ENCODE measurements at places on chromosomes 11 and 22. TPM values are rescaled to one million over a fixed set of nuclear protein-coding genes. Genes with fewer than 3 reads are reported as not detected.

- DNase-seq, result peak; percentile 97
Observed at GRCh38 chr11:6319704-6320410, 444 bp downstream of the CAVIN3 start.

DNA sequence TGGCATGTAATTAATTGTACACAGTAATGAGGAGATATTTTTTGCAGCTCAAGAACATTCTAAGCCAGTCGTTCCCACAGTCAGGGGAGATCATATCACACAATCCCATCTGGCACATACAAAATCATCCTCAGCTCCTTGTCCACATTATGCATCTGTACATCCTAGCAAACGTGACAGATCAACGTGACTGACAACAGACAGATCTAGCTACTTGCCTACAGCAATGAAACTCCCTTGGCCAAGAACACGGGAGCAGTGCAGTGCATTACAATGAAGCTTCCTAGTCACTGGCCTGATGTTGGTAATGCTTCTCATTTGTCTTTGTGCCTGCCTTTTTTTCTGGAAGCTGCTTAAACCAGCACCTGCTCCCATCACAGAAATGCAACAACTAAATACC, 24.5 kb upstream of the GUCY1A2 start:
- no peak for DNase-seq

DNA sequence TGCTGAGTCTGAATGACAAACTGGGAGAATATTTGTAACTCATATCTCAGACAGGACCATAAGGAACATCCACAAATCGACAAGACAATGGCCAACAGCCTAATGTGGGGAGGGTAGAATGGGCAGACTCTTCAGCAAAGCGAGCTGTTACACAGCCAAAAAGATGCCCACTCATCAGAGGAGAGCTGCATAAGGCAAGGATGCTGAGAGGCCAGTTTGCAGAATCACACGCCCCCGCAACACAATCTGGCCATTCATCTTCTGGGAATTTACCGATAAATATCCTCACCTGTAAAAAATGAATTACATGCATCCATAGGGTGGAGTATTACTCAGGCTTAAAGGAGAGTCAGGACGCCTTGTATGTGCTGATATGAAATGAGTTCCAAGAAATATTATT, 57.5 kb upstream of the SLC22A12 start:
- DNase-seq, result no peak

GRCh38 chr22:44924710-44925109, 85.1 kb downstream of the PHF21B start:
- peak; percentile 15 for DNase-seq

- no peak for DNase-seq
Observed at GRCh38 chr11:84316866-84317555, 1030.8 kb upstream of the CCDC90B start.

- peak; percentile 42 for DNase-seq
Observed at GRCh38 chr22:26677217-26677616, 19.8 kb downstream of the MIAT start.

- no peak for DNase-seq
Observed at GRCh38 chr11:125228993-125229392, 64.4 kb downstream of the PKNOX2 start.

DNA sequence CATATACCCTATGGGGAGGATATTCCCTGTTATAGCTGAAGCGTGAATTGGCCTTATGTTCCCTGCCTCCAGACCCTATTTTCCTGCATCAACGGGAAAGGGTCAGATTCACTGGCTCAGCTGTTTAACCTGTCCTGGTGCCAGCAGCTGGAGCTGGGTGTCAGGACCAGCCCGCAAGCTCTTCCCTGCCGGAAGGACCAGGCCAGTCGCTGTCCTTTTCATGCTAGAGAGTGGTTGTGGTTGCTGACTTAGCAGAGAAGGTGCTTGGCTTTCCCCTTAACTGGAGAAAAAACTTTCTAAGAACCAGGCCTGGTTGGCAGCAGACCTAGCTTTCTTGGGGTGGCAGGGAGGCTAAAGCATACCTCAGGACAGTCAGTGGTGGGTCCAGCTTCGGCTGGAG, 5.2 kb upstream of the SREBF2 start:
- no peak for DNase-seq

DNA sequence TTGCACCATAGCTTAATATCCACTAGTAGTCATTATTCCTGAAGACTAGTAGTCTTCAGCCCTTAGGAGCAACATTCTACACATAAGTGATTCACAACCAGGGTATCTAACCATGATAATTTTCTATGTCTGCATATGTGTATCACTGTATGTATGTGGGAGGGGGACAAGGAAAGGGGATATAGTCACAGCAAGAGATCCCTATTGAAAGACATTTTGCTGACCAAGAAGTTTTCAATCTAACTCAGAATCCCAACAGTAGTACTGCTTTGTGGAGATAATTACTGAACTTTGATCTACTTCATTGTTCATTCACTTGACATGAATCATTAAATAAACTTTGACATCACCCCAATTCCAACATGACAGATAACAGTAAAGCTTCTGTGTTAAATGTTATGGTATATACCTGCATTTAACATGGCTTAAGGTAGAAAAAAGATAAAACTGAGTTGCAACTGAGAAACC, 10.3 kb downstream of the PIK3C2A start:
- peak; percentile 58 for DNase-seq

DNA sequence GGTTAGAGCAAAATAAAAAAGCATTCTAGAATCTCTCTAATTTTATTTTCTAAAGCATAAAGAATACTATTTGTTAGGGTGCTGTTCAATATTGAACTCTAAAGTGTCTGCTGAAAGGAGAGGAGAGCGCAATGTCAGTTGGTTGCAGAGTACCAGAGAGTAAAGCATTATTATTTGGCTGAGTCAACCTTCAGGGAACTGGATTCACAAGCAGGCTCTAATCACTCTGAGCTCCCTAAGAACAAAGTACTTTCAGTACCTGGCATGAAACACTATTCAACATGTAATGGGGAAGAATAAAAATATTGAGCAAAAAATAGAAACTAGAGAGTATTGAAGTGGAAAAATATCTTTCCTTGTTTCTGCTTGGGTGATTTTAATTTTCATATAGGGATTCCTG, 961.0 kb upstream of the CCDC90B start:
- DNase-seq, result no peak

DNA sequence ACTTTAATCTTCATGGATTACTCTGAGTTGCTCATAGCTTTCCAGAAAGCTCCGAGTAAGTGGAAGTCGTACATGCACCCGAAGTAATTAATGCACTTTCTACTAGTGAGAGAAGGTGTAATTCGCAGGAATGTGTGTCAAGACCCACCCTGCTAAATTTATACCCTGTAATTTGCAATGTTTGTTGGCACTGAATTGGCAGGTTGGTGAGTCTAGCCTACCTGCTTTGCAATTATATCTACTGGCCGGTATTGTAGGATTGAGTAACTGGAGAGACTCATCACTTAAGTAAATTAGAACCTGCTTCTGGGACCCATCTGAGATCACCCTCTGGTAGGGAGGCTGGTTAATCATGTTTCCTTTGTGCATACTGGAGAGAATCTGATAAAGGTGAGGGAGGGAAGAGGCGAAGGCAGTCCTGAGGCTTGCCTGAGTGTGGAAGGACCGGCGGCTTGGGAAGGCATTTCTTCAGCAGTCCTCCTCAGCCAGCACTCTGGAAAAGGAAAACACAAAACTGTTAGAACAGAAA, 63.3 kb downstream of the LDLRAD3 start:
- DNase-seq, result no peak

- peak; percentile 64 for DNase-seq
Observed at GRCh38 chr22:18954990-18955571, 19.0 kb upstream of the PRODH start.

DNA sequence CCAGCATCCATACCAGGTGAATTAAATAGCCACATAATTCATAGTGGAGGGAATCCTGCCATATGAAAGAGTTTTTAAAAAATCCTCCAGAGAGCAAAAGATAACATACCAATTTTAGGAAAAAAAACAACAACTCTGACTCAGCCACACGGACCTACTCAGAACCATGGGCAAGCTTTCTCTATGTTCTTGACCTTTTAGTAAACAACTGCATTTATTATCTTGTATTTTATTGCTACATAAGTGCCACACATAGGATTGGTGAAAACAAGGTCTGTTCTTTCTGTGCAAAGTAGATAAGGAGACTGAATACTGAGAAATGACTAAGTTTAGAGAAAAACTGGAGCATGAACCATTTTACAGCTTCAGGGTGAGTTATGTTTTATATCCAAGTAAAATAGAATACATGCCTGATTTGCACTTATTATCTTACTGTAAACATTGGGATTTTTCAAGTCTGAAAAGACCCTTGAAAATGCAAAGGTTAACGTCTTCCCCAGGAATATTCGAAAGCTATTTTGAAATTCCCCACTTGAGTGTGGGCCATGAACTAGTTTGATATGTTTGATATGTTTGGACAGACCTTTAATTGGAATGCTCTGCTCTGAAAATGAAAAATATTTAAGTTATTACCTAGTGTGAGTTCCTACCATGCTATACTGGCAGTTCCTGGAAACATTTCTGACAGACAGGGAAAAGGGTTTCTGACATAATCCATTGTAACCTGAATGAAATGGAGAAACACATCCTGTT, 89.5 kb upstream of the DDI1 start:
- DNase-seq, result no peak

DNA sequence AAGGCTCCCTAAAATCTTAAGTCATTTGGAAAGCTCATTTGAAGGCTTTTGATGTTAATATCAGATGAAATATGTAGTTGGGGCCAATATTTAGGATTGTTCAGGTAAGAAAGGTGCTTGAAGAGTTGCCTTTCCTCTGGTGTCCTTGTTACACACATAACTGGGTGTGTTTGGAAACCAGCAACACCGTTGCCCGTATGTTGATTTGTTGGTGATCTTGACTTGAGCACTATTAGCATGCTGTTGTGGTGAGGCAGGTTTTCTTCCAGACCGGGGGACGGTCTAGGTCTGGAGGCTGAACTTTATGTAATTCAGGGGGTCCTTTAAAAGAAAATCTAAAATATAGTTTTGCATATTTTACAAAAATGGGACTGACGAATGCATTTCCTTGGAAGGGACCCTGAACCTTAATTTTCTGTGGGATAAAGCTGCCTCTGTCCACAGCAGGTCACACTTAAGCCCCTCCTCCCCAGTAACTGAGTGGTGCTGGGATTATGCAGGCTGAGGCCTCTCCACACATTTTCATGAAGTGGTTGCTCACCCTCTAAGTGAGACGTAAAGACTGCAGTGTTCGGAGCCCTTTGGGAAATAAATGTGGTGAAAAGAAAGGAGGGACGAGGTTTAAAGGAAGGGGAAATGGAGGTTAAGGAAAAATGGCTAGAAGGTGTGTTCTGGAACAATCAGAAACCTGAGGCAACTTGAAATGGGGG, 1.8 kb downstream of the YWHAH start:
- peak; percentile 62 for DNase-seq

DNA sequence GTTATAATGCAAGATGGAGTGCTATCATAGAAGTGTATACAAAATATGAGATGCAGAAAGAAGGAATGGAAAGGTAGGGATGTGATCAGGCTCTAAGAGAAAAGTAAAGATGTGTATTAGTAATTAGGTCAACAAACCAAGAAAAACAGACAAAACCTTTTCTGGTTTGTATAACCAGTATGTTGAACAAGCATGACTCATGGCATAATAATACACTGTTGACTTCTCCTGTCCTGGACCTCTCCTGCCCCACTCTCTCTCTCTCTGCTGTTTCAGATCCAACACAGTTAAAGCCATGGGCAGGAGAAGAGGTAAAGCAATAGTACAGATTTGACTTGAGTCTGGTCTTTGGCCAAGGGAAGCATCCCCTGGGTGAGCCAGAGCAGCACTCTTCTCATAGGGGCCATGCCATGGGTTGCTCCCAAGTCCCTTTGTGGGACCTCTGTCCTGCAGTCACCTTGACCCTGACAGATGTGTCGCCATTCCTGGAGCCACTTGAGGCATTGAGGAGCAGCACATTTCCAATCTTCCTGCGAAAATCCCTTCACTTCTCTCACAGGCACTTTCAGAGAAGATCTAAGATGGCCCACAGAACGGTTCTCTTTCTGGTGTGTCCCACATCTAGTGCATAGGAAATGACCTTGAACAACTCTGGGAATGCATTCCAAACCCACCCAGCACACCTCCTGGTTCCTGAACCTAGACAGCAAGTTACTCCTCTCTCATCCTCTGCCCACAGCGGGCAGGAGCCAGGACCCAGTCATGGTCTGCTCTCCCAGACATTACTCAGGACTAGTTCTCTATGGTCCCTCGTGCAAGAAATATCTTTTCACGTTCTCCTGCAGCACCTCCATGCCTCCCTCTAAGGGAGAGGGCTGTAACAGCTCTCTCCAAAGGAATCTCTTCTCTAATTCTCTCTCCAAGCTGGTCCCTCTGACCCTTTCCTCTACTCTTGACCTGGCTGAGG, 58.2 kb upstream of the PRSS23 start:
- peak; percentile 85 for DNase-seq

GRCh38 chr11:73313652-73314051, 5.6 kb downstream of the ARHGEF17 start:
- DNase-seq, result no peak

GRCh38 chr11:34770111-34770510, 146.1 kb downstream of the APIP start:
- DNase-seq, result no peak

- DNase-seq, result no peak
Observed at GRCh38 chr11:83174008-83174407, 17.1 kb downstream of the PCF11 start.

DNA sequence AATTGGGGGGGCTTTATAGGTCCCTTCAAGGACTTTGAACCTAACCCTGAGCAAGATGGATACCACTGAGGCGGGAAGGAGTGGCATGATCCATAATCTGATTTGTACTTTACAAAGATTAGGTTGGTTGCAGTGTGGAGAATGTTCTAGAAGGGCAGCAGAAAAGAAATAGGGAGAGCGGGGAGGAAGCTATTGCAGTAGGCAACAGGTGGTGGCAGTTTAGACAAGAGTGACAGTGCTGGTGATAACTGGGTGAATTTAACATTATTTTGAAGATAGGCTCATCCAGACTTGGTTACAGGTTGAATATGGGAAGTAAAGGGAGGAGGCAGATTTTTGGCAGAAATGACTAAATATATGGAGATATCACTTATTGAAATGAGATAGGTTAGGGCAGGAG, 179.9 kb upstream of the CADM1 start:
- DNase-seq, result no peak

The CASP5 gene
- total RNA-seq, result not detected

The STK33 gene
- 0.72 TPM for total RNA-seq

The RCN1 gene
- total RNA-seq, result 343 TPM

The MDK gene
- total RNA-seq, result 27.7 TPM

The LMO1 gene
- not detected for total RNA-seq

The MMP10 gene
- not detected for total RNA-seq

The APOBEC3B gene
- total RNA-seq, result 0.36 TPM

All from osteoblast (primary cell).